Globus pallidus (tissue), 1 donor: ENCODE measurements at places on chromosomes 16 and 17.

GRCh38 chr17:39170109-39170508, 4.1 kb upstream of the ARL5C start:
- DNase-seq: no peak

- peak; percentile 14 for DNase-seq
Measured at GRCh38 chr16:7482032-7482431, 149.4 kb downstream of the RBFOX1 start.

GRCh38 chr17:73462823-73463222, 151.0 kb upstream of the CDC42EP4 start:
- no peak for DNase-seq

DNA sequence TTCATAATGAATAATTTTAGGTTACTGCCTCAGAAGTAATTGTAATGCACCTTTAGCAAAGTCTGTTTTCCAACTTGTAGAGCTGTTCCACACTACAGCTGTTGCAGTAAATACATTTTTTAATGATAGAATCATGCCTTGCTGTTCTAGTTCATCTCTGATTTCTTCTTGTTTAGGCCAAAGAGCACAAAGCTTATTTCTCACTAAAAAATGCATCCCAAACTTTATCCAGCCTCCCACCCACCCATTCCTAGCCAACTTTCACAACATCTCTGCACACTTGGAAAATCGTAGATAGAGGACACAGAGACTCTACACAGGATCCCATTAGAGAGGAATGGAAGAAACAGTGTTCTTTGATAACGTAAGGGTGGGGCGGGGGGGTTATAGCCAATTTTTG, 252.2 kb upstream of the DYNLRB2 start:
- DNase-seq: no peak

DNA sequence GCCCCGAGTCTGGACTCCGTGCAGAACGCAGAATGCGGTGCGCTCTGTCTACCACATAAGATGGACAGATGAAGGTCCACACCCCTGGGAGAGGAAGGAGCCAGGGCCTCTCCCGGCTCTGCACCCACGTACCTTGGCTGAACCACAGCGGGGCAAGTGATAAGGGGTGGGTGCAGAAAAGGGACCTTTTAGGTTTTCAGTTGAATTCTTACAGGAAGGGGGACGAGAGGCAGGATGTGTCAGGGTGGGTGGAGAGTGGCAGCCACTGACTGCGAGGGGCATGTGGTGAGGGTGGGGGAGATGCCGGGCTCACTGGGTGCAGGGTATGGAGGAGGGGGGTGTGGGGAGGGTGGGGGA, 372 bp downstream of the CD300A start:
- no peak for DNase-seq
